ENCODE measurements at places on chromosomes 1 and 21.

- peak; percentile 3 for DNase-seq
Observed at GRCh38 chr21:17270229-17270628, 242.6 kb upstream of the CXADR start.

- no peak for DNase-seq
Observed at GRCh38 chr1:95375174-95375573, 141.2 kb downstream of the RWDD3 start.

DNA sequence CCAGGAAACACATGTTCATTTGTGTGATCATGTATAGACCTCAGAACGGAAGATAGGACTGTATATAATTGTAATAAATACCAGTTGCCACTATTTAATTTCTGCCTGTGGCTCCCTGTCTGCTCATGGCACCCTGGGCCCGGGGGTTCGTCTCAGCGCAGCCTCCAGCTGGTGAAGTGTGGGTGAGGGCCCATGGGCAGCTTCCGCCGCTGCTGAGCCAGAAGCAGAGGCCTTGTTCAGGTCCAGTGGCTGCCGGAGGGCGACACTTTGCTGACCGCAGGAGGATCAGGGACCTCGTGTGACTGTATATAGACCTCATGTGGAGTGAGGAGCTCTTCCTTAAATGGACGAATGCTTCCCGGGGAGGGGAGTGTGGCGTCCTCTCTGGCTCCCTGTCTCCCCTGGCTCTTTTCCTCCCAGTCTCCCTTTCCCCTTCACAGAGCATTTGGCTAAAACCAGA, 155.9 kb downstream of the PEX14 start:
- no peak for DNase-seq

DNA sequence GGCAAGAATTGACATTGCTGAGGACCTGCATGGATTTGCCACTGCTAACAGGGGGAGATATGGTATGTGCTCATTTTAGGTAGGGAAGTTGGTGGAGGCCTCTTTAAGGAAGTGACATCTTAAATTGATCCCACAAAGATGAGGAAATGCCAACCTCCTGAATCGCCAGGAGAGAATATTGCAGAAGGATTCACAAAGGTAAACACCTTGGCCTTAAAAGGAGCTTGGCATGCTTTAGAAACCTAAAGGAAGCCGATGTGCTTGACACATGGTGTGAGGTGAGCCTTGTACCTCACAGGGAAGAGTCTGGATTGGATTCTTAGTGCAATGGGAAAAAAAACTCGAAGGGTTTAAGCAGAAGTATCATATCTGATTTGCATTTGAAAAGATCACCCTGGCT, 470.5 kb upstream of the DAB1 start:
- no peak for DNase-seq

- DNase-seq: no peak
Observed at GRCh38 chr1:179026813-179027669, 1.3 kb downstream of the FAM20B start.

- DNase-seq: peak; percentile 8
Observed at GRCh38 chr1:115924770-115925169, 51.5 kb upstream of the SLC22A15 start.

DNA sequence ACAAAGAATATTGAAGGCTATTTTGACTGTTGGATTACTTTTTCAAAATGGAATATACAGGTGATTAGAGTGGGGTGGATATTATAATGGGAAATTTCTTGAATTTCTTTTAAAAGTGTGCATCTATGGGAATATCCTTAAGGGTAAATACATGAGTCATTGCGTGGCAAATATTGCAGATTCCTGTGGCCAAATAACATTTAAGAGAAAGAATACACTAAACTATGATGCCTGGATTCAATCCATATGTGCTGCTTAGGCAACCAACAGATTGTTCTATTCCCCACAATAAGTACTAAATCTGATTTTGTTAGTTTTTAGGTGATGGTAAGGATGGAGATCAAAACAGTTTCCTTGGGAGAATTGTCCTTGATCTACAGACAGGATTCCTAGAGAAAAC, 119.5 kb downstream of the HMCN1 start:
- DNase-seq: no peak

GRCh38 chr1:60510162-60510561, 436.6 kb upstream of the C1orf87 start:
- no peak for DNase-seq

DNA sequence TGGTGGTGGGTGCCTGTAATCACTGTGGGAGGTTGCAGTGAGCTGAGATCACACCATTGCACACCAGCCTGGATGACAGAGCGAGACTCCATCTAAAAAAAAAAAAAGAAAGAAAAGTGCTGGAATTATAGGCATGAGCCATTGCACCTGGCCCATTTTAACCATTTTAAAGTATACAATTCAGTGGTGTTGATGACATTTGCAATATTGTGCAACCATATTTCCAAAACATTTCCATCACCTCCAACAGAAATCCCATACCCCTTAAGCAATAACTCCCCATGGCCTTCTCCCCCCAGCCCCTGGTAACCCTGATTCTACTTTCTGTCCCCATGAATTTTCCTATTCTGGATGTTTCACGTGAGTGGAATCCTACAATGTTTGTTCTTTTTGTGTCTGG, 11.0 kb upstream of the GPR157 start:
- no peak for DNase-seq

DNA sequence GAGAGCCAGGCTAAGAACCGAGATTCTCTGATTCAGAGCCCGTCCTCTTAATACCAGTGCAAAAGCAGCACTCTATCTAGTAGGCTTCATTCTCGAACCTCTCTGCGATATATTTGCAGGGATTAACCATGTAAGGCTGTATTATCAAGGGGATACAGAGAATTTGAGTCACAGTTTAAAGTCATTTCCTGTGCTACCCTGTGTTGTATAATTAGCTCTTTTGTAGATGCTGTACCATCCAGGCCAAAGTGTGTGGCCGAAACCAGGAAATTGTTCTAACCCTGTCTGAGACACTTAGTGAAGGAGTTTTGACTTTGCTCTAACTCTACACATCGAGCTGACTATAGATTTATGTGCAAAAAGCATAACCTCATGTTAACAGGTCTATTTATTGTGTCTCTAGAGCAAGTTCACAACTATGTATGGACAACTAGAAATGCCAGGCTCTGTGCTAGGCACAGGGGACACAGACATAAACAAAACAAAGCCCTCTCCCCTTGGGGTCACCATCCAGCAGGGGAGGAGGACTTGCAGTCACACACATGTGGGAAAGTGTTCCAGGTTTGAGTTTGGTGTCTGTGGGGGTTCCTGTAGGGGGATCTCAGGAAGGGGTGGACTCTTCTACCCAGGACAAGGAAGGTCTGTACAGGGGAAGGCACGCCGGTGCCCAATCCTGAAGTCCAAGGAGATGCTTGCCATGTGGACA, 182.2 kb downstream of the DHRS3 start:
- peak; percentile 64 for DNase-seq

- no peak for DNase-seq
Observed at GRCh38 chr1:37073854-37074379, 39.6 kb upstream of the GRIK3 start.

DNA sequence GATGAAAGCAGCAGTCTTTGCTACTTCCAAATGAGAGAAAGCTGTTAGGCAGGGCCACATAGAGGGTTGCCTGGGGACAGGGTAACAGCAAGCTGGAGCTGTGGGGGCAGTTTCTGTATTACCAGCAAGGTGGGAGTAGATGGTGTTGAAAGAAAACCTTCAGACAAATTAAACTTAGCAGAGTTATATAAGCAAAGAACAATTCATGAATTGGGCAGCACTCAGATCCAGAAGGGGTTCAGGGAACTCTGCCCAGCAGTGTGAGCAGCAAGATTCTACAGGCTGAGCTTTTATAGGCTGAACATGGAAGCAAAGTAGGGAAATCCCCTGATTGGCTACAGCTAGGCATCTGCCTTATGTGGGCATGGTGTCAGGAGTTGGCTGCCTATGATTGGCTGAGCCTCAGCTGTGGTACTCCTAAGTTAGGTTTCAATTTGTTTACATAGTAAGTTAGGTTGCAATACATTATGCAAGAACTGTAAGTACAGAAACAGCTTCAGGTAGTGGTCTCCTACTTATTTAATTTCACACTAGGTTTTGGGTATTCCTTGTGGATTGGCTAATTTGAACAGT, 64.1 kb upstream of the TMPRSS2 start:
- DNase-seq: no peak

- no peak for DNase-seq
Observed at GRCh38 chr1:236119943-236120484, 22.3 kb upstream of the GPR137B start.

DNA sequence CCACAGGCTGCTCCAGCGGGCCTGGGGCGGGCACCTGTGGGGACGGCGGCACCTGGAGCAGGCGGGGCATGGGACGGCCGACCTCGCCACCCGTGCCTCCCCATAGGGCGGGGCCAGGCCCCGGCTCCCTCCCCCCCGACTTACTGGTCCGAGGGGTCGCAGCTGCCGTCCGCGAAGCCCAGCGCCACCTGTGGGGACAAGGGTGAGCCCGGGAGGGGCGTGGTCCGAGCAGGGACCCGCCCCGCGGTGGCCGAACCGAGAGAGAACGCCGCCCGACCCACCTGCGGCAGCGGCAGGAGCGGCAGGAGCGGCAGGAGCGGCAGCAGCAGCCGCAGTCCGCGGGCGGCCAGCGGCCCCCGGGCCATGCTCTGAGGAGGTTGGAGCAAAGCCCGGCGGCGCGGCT, at the start of gene TMEM52:
TMEM52 (minus strand) TSS at position 379 of the 403 bp plus-strand sequence; CDS start at position 365, 14 bp downstream.
- no peak for DNase-seq

- no peak for DNase-seq
Observed at GRCh38 chr1:199490769-199491527, 536.6 kb upstream of the NR5A2 start.

GRCh38 chr1:232702911-232703310, 73.0 kb upstream of the SIPA1L2 start:
- DNase-seq: no peak

GRCh38 chr1:24179251-24179840, 7.7 kb downstream of the IFNLR1 start:
- no peak for DNase-seq

- DNase-seq: no peak
Observed at GRCh38 chr1:213605732-213606131, 382.0 kb upstream of the PROX1 start.

DNA sequence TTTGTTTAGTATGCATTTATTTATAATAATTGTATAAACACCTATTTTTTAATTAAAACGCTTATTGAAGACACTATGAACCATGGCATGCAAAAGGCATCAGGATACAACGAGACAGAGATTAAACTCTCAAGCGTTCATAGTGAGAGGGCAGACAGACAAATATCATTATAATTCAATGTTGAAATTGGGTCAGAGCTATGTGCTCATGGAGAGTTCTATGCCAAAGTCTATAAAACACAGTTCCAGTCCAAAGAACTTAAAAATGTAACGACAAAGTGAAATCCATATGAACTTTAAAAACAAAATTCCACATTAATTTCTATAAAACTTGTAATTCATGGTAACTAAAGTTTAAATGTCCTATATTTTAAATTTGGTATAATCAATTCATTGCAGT, 724.0 kb downstream of the LTN1 start:
- DNase-seq: no peak

DNA sequence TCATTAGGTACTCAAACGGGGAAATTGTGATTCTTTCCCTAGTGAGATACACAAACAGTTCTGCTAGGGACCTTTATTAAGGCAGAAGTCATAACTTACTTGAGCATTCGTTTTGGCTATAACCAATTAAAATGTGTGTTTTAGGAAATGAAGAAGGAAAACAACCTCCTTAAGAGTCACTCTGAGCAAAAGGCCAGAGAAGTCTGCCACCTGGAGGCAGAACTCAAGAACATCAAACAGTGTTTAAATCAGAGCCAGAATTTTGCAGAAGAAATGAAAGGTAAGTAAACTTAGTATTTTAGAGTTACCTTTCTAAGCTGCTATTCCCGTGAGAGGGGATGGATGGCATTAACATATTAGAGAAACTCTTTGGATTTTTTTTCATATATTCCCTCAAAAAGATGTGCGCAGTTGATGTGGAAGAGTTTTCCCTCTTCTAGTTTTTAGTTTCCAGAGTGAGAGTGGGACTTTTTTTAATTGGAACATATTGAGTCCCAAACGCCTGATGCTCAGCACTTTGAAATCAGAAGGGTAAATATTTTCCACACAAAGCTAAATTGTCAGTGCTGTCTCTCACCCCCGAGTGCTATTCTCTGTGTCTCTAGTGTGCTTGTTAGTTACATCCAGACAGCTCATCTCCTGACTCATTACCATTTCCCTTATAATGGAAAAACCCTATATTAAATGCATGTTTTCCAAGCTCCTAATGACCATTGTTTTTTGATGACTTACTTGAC, 34.9 kb downstream of the CENPF start:
- DNase-seq: peak; percentile 10

GRCh38 chr21:45148316-45148990, 74.1 kb downstream of the ADARB1 start:
- DNase-seq: no peak

GRCh38 chr1:236990052-236990445, 14.2 kb downstream of the MT1HL1 start:
- no peak for DNase-seq

DNA sequence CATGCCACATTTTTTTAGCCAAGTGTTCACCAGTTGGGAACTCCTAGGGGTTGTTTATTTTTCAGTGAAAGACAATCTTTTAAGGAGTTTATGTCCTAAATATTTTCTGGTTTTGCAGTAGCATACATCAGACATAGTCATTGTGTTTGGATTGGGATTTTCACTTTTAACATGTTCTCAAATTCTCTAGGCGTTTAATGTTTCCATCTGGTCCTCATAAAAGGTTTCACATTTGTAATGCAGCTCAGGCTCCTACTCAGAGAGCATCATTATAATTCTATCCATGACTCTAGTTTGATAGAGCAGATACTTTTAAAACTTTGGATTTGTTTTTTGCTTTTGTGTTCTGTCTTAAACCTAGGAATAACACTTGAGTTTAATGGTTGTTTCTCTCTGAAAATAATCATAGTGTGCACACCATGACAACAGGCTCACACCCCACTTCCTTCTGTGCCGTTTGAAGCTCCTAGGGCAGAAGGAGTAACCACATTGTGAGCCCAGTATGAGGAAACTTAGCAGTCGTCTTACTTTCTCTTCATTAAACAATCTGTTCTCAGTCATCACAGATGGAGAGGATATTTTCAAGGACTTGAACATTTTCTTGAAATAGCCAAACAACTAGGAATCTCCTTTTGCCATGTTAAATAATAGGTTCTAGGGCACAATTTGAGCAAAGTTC, 219.6 kb downstream of the PDE4B start:
- DNase-seq: no peak

DNA sequence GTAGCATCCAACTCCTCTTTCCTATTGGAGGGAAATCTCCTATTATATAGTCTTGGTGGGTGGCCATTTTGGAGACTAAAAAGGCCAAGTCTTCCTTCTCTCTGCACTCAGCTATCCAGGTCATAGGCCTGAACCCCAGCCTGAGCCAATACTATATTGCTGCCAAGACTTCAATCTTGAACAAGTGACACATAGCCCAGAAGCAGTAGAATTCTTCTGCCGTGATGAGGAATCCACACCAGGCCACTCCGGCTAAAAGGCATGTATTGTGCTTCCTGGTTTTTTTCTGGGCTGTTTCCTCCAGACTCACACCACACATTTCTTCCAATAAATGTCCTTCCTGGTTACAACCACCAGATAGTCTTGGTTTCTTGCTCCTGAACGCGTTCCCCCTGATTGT, 43.0 kb downstream of the ATF3 start:
- DNase-seq: no peak

GRCh38 chr1:244137725-244138124, 86.6 kb downstream of the ZBTB18 start:
- peak; percentile 35 for DNase-seq

- DNase-seq: no peak
Observed at GRCh38 chr1:164991763-164992314, 364.7 kb downstream of the LMX1A start.

- DNase-seq: no peak
Observed at GRCh38 chr1:201790261-201790660, 38.7 kb upstream of the IPO9 start.

Data from GDM1 (cell line).